ENCODE measurements at places on chromosomes 6 and 20.

DNA sequence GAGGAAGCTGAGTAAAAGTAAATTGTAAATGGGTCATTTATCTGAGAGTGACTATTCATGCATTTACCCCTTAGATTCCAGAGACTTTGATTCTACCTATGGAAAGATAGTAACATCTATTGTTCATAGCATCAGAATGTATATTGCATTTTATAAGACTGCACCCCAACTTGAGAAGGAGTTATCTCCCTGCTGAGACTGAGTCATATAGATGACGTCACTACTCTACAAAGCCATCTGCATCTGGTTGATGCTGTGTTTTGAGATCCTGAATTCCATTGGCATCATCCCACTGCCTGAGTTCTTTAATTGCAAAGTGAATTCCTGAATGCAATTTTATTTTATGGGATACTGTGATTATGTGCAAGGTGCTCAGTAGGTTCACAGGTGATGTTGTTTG lies 444.0 kb upstream of the SLC35B3 start:
- DNase-seq: no peak

DNA sequence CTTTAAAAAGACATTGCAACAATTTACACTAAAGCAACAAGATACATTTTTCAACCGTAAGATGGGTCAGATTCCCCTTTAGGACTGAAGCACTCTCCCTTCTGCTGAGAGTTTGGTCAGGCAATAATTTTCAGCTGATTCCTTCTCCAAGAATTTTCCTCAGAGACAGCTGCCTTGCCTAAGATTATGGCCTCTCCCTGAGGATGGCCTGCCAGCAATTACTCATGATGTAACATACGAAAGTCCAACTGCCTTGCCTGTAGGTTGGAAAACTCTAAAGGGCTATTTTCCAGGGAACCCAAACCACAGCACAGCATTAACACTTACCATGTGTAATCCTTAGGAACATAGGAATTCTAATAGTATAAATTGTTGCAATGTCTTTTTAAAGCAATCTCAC lies 229.1 kb upstream of the FLRT3 start:
- DNase-seq: no peak

DNA sequence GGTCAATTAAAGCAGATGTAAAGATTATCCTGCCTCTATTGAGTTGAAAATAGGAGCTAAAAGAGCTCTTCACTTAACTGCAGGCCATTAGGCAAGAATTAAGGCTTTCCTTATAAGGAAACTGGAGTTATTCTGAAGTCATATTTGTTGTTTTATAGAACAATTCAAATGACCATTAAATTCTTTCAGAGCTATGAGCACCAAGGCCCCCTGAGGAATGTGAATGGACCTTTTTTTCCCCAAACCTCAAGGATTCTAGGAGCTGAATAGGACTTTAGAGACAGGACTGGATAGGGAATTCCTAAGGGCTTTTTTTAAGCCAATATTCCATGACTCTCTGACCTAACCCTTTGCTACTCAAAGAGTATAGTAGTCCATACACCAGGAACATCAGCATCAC lies 565.7 kb upstream of the BTBD3 start:
- no peak for DNase-seq

DNA sequence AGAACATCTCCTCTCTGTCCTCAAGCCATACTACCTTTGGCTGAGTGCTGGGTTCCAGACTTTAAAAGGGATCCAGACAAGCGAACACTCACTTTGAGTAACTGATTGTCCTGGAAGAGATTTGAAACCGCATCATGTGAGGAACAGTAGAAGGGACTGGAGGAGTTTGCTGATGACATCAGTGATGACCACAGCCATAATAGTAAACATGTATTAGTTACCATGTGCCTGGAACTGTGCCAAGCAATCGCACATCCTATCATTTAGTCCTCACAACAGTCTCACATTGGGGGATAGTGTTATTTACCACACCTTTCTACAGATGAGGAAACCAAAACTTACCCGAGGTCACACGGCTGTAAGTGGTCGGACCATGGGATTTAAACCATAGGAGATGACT lies 39.8 kb downstream of the ARMC2 start:
- DNase-seq: no peak

- DNase-seq: no peak
Measured at GRCh38 chr6:145318952-145319351, 416.4 kb downstream of the EPM2A start.

DNA sequence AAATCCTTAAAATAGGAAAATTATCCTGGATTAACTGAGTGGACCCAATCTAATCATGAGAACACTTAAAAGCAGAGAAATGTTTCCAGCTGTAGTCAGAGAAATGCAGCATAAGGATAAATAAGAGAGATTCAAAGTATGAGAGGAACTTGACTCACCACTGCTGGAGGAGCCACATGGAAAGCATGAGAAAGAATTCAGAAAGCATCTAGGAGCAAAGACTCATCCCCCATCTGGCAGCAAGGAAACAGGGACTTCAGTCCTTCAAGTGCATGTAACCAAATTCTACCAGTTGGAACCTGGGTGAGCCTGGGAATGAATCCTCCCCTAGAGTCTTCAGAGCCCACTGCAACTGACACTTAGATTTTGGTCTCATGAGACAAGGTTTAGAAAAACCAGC lies 33.7 kb downstream of the RNF146 start:
- DNase-seq: no peak

GRCh38 chr6:2468601-2468955 lies 223.2 kb upstream of the GMDS start:
- no peak for DNase-seq

DNA sequence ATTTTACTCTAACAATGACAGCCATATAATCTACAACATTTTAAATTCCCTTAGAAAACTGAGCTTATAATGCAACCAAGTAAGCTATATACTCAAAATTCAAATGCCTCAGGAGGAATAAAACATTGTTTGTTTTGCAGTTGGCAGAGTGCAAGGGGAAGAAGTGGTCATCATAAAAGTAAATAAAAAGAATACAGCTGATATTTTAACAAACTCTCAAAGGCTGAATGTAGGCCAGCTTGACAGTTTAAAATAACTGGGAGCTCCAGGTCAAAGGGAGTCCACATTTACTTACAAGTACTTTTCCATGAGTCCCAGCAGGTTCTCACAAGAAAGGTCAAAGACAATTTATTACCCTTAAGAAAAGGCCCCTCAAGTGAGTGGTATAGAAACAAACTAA lies 589.8 kb downstream of the BCKDHB start:
- DNase-seq: no peak

GRCh38 chr6:170098428-170099170 lies 192.3 kb downstream of the DLL1 start:
- DNase-seq: no peak

DNA sequence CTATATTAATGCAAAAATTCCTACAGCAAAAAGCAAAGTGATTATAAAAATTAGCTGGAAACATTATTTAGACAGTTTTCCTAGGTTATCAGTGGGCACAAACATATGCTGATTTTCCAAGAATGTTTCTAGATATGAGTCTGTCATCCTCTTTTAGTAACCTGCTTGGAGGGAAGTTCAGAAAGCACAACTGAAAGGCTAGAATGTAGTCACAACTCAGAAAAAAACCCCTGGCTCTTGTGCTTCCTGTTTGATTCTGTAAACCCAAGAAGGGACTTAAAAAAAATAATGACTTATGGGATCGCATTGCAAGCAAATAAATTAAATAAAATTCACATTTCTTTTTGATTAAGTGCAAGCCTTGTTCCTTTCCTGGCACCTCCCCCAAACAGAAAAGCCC lies 708.4 kb upstream of the EPHA7 start:
- no peak for DNase-seq

DNA sequence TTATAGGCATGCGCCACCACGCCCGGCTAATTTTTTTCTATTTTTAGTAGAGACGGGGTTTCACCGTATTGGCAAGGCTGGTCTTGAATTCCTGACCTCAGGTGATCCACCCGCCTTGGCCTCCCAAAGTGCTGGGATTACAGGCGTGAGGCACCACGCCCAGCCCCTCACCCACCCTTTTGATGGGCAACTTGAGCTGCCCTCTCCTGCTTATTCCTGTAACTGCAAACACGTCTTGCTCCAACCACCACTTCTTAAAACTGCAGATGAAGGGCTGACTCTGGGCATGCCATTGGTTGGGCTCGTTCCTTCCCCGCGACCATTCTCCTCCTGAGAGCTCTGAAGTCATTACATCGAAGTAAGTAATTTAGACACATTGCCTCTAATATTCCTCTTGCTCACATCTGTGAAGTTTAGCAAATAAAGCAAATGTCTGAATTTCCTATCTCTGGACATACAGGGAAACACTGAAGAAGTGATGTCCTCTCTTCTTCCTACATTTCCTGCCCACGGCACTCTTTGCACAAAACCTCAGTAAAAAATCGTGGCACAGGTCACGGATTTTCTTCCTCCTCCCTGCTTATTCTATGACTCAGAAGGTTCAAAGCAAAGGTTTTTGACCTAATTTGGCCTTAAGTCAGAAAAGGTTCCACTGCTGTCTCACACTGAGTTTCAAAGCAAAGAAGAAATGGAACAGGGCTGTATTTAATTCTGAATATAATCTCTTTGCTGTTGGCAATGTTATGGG lies 117.5 kb downstream of the GMPR start:
- DNase-seq: no peak

- DNase-seq: no peak
Measured at GRCh38 chr6:123226398-123226797, 230.4 kb downstream of the CLVS2 start.

DNA sequence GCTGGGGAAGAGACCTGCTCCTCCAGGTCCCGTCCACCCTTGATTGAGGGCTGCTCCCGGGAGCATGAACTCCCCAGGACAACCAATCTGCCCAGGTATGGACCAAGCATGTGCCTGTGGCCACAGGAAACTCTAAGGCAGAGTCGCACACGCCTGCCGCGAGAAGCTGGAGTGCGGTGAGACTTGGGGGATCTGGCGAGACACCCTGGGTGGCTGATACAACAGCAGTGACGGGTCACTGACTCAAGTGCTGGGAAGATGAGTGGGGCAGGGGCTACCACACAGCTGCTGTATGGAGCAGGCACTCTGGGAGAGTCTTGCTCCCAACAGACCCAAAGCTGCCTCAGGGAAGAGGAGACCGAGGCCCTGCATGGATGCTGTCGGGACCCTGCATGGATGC lies 40.1 kb downstream of the BFSP1 start:
- no peak for DNase-seq

GRCh38 chr20:2603816-2604505 lies 48.5 kb upstream of the NOP56 start:
- DNase-seq: no peak

DNA sequence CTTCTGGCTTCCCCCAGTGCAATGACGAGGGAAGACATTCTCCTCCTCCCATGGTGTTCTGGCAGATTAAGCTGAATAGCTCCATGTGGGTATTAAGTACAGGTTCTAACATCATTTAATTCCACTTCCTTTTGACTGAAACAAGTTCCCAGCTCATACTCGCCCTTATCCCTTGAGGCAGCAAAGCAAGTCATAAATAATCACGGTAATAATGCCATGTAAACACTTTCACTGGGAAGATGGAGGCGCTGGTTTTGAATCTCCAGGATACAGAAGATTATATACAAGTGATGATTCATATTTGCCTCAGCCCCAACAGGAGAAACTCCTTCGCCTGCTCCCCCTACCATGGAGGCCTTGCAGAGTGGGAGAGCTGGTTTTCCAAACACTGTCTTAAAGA lies 141.3 kb downstream of the PXDC1 start:
- DNase-seq: no peak

GRCh38 chr20:61480158-61480825 lies 228.2 kb downstream of the CDH4 start:
- DNase-seq: no peak

- DNase-seq: no peak
Measured at GRCh38 chr6:115583290-115583689, 477.4 kb downstream of the FRK start.

DNA sequence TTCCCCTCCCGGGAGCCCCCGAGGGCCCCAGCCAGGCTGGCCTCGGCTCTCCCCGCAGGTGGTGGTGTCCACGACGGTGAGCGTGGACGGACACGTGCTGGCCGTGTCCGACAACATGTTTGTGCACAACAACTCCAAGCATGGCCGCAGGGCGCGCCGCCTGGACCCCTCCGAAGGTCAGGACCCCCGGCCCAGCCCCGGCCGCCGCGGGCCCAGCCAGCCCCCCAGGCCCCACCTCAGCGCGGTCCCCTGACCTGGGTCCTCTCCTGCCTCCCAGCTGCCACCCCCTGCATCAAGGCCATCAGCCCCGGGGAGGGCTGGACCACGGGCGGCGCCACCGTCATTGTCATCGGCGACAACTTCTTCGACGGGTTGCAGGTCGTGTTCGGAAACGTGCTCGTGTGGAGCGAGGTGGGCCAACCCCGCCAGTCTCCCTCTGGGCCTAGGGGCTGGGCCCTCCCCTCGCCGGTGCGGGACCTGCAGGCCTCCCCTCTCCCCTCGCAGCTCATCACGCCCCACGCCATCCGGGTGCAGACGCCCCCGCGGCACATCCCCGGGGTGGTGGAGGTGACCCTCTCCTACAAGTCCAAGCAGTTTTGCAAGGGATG lies 51.0 kb downstream of the CPXM1 start:
- DNase-seq: no peak

- DNase-seq: no peak
Measured at GRCh38 chr20:4574356-4574690, 147.4 kb upstream of the PRND start.

- DNase-seq: no peak
Measured at GRCh38 chr6:11011787-11012234, 32.3 kb downstream of the ELOVL2 start.
